Activated T-cell treated with anti-CD3 and anti-CD28 coated beads, Interleukin-2, amount 50 U/mL, for 72 hours (primary cell): ENCODE measurements at places on chromosomes 11 and 22.

DNA sequence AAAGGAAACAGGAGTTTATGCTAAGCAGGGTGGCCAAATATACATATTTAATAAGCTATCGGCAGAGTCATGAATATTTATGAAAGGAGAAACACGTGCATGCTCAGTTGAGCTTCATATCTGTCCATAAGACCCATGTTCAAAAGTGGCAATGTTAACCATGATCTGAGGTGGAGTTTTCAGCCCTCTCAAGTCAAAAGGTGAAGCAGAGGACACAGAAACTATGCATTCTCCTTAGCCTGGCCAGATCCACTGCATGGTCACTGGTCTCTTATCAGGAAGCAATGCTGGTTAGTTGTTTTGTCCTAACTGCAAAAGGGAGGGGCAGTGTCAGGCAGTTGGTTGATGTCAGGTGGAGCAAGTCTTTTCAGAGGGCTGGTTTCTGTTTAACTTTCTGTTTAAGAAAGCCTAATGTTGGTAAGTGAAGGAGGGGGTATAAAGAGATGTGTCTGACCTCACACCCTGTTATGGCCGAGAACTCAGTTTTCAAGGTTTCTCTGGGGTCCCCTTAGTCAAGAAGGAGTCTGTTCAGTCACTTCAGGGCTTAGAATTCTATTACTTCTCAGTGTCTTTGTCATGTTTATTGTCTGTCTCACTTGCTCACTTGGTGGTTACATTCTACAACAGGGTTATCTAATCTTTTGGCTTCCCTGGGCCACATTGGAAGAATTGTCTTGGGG, 5.5 kb upstream of the SELENOH start:
- no peak for DNase-seq

DNA sequence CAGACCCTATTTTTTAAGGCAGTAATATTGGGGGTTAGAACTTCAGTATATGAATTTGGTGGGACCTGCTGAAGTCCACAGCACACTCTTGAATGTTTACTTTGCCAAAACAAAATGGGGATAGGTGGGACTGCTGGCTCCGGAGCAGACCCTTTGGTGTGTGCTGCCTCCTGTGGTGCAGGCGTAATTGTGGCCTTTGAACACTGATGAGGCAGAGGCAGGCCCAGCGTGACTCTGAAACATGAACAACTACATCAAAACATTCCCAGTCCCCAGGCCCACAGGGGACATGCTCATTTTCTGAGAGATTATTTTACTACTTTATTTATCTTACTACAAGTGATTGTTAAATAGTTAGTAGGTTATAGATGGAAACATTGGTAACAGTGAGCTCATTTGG, 225.0 kb upstream of the TBCEL start:
- DNase-seq, result no peak

DNA sequence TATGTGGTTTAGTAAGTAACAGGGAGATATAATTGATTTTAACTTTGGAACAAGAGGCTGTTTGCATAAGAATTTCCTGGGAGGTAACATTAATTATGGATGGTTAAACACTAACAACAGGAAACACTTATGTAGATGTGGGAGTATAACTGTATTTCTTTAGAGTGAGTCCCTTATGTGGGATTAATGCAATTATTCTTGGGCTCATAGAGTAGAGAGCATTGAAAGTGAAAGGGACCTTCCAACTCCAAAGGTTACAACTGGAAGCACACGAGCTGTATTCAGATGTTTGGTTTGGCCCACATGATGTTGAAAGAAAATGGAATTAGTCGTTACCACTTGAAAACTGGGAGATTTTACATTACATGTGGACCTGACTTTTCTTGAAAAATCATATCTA, 53.5 kb downstream of the BBOX1 start:
- DNase-seq, result no peak

- DNase-seq, result no peak
Observed at GRCh38 chr11:28815110-28815509, 706.9 kb downstream of the METTL15 start.

DNA sequence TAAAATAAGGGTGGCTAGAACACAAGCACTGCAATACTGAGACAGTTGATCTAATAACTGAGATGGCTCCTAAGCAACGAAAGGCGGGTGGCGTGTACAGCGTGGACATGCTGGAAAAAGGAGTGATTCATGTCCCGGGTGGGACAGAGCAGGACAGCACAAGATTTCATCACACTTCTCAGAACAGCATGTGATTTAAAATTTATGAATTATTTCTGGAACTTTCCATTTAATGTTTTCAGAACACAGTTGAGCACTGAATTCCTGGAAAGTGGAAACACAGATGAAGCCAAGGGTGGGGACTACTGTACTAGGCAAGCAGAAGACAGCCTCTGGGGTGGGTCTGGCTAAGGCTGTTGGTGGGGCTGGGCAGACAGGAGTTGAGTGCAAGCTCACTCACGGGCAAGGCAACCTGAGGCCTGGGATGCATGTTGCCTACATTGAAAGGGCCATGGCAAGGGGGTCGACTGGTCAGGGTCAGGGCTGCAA, 165.6 kb upstream of the DDI1 start:
- no peak for DNase-seq

DNA sequence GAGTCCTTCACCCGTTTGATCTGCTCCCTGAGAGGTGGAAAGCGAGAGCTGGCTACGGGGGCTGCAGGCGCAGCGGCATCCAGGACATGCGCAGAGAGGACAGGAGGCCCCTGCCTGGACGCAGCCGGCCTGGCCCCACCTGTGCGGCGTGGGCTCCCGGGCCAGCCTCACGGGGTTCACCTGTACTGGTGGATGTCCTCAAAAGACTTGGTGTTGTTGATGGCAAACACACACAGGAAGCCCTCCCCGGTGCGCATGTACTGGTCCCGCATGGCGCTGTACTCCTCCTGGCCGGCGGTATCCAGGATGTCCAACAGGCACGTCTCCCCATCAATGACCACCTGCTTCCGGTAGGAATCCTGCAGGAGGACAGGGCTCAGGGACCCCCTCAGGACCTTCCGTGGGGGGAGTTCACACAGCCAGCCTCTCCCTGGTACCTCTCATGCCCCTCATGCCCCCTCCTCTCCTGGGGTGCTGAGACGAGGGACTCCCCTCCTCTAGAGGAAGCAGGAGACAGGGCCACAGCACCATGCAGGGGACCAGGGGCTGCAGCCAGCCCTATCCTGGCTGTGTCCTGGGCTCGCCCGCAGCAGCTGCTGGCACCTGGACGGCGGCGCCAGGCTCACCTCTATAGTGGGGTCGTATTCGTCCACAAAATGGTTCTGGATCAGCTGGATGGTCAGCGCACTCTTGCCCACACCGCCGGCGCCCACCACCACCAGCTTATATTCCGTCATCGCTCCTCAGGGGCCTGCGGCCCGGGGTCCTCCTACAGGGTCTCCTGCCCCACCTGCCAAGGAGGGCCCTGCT, 1.6 kb downstream of the HRAS start:
- DNase-seq, result no peak

- DNase-seq, result no peak
Observed at GRCh38 chr11:12061851-12062560, 48.4 kb upstream of the MICAL2 start.

DNA sequence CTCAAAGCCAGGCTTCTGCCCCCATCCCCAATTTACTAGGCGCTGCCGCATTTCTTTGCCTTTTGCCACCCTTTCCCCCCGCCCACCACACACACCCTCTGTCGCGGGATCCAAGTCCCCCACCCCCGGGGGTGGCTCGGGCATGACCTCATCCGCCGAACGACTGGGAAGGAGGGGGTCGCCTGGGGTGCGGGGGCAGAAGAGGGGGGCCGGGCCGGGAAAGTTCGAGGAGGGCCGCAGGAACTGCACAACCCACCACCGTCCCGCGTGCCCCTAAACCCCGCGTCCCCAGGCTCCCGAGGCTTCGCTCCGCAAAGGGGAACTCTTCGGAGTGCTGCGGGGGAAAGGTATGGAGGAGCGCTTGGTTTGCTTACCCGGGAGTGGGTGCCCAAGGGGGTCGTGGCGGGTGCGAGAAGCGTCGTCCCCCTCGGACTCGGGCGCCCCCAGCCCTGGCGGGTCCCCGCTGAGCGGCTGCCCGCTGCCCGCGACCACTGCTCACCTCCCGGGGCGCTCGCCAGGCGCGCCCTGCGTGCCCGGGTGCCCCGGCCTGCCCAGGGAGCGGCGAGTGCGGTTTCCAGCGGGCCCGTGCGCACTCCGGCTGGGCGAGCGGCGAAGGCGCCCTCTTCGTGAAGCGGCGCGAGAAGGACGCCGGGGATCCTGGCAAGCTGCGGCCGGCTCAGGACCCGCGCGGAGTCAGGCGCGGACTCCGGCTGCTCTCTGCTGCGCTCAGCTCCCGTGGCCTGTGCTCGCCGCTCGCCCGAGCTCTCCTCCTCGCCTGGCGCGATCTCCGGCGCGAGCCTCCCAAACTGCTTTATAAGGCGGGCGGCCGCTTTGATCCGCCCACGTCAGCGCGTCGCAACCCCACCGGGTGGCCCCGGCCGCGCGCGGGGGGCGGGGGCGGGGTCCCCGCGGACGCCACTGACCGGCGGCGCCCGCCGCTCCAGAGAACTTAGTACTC, 4.0 kb upstream of the WNT11 start:
- DNase-seq, result peak; percentile 34

DNA sequence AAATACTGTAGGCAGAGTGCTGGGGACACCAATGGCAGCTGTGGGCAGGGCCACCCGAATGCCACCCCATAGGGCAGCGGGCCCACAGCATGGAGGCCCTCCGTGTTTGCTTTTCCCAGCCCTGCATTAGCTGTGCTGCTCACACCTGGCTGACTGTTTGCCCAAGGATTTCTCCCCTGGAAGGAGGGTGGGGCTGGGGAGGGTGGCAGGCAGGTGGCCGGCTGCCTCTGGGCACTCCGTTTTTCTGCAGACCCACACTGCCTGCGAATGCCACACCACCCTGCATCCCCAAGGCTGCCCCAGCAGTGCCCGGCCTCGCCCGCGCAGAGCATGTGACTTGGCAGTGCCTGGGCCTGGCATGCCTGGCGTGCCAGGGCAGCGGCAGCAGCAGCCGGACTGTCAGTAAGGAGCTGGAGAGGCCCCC, 19.6 kb downstream of the DAGLA start:
- no peak for DNase-seq

DNA sequence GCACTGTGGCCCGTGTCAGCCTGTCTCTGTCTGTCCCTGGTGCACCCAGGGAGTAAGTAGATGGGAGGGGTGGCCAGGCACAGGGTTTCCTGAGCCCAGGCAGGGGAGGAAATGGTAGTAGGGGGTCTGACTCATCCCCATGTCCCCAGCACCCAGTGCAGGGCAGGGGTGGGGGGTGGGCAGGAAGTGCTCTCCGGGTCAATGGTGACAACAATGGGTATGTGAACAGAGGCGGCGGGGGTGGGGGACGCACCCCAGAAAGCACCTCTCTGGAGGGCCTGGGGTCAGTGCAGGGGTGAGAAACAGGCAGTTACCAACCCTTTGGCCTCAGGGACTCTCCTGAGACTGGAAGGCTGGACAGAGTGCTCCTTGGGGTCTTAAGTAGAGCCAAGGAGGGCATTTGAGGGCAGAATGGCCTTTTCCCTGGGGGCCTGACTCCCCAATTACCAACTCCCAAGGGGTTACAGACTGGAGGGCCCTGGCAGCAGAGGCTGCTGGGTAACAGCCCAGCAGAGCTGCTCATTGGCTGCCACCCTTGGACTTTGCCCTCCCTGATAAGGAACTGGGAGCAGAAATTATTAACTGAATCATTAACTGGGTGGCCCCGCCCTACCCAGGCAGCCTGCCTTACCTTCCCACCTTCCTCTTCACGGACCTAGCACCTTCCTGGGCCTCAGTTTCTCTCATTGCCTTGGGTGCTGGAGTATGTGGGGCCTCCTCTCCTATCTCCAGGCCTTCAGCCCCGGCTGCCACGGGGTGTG, 4.2 kb downstream of the MYRF start:
- DNase-seq, result peak; percentile 66

DNA sequence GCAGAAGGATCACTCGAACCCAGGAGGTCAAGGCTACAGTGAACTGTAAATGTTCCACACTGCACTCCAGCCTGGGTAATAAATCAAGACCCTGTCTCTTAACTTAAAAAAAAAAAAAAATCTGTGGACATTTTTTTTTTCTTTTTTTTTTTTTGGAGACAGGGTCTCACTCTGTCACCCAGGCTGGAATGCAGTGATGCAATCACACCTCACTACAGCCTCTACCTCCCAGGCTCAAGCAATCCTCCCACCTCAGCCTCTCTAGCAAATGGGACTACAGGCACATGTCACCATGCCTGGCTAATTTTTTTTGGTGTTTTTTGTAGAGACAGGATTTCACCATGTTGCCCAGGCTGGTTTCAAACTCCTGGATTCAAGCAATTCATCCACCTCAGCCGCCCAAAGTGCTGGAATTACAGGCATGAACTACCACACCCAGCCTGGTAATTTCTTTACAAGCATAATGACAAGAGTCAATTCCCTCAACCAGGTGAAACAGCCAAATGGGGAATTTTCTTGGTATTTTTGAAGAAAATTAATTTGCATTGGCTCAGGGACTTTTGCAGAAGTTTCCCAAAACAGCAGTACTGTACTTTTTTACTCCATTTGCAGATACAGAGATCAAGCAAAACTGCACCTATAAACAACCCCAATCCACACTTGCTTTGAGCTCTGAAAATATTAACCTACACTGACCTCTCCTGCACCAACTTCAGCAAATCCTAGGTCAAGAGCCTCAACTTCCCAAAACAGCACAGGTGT, 44.0 kb downstream of the MRTFA start:
- no peak for DNase-seq

DNA sequence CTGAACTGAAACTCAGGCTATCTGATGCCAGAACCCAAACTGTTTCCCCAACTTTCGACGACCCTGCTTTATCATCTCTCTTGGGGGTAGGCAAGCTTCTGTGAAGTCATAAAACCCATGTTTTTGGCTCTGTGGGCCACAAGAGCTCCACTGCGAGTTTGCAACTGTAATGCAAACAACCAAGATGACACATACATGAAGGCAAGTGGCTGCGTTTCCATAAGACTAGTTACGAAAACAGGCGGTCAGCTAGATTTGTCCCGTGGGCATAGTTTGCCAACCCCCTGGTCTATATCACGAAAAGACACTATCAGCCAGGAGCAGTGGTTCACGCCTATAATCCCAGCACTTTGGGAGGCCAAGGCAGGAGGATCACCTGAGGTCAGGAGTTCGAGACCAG, 37.5 kb downstream of the TPST2 start:
- DNase-seq, result no peak

- no peak for DNase-seq
Observed at GRCh38 chr22:29157759-29158535, 47.7 kb upstream of the EMID1 start.

GRCh38 chr11:85699957-85700741, 14.2 kb upstream of the CCDC89 start:
- DNase-seq, result no peak
